ENCODE measurements at places on chromosomes 5 and 9. TPM values are rescaled to one million over a fixed set of nuclear protein-coding genes. Genes with fewer than 3 reads are reported as not detected.

The ADRB2 gene
- 0.79 TPM for total RNA-seq

The EPB41L4B gene
- total RNA-seq, result 10.4 TPM

The CD72 gene
- total RNA-seq, result 0.06 TPM

The TRPM3 gene
- not detected for total RNA-seq
